Stimulated activated CD4-positive, alpha-beta T cell treated with anti-CD3 and anti-CD28 coated beads, TNF-alpha, amount 100 ng/mL, for 1 hour (primary cell): ENCODE measurements at places on chromosomes 13 and 19.

DNA sequence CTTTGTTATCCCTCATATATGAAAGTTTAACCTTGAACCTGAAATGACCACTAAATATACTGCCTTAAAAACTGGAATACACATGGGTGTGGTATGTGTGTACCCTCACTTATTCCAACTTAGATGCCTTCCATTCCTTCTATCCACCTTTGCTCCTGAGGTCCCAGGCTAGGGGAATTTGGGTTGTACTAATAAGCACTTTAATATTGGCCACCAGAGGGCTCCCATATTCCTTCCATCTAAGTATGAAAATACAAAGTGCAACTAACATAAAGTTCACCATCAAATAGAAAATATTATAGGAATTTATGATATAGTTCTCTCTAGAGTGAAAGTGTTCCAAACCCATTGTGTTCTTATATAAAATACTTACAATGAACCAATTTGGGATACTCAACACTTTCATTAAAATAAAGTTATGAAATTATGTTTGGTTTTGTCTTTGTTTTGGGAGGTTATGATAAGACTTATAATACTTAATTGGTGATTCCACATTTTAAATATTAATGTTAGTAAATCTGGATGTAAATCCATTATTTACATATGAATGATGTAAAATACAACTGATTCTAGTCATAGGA is 62.3 kb downstream of the ITGBL1 start:
- no peak for DNase-seq

DNA sequence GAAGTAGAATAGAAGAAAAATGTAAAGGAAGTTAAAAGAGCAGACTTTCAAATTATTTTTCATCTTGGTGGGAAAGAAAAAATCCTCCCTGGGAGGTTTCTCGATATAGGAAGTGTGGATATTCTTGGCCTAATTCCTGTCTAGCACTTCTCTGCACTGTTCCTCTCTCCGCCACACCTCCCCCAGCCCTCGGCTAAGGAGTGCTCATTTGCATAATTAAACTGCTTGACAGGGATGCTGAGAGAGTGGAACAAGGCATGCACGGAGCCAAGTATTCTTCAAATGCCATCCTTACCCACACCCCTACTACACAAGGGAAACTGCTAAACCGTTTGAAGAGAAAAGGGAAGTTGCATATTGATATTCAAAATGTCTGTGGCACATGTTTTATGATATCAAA is 511.0 kb upstream of the HTR2A start:
- DNase-seq = no peak

GRCh38 chr19:2608602-2608922 is 93.9 kb downstream of the GNG7 start:
- no peak for DNase-seq

DNA sequence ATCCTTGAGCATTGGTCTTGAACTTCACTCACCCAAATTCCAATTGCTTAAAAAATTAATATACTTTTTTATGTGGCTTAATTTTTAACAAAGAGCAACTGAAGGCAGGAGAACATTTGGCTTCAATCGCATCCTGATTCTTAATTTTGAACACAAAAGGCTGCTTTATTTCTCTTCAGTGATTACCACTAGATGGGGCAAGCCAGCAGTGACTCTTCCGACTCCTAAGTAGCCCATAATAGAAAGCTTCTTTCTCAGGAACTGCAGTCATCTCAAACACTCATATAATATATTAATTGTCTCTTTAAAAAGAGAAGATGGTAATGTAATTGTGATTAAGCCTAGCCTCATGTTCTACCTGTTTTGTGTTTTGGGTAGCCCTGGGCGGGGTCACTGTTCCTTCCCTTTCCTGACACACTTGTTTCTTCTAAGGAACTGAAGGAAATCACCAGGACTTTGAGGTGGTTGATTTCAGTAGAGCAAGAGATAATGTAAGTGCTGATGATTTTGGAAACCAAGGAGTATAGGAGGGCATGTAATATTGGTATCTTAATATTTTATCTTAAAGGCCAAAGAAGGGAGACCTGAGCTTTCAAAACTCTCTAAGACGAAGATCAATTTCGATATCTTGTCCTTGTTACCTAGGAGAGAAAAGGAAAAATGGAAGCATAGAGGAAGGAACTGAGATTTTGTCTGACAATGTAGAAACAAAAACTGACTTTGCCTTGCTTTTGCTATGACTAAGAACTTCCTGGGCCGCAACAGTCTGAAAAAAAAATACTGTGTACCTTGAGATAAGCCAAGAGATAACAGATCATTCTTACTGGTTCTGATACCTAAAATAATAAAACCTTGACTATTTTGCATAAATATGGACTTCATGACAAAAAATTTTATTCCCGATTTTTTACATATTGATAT is 73.1 kb downstream of the TNFSF13B start:
- DNase-seq = no peak

GRCh38 chr13:109941221-109941620 is 154.8 kb upstream of the IRS2 start:
- DNase-seq = no peak

DNA sequence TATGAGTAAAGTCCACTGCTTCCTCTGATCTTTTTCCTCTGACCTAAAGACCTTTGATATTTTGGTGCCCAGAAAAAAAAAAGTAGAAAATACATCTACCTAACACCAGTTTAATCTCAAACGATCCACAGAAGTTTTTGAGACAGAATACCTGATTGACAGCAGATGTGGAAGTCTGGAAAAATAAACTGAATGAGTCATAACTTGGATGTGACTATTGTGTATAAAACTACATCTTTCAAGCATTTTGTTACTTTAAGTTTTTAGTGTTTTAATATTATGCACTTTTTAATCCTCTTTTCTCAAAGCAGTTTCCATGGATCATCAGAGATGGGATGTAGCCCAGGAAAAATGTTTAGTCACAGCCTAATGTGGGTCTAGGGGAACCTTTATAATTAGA is 216.1 kb downstream of the SLITRK1 start:
- no peak for DNase-seq

DNA sequence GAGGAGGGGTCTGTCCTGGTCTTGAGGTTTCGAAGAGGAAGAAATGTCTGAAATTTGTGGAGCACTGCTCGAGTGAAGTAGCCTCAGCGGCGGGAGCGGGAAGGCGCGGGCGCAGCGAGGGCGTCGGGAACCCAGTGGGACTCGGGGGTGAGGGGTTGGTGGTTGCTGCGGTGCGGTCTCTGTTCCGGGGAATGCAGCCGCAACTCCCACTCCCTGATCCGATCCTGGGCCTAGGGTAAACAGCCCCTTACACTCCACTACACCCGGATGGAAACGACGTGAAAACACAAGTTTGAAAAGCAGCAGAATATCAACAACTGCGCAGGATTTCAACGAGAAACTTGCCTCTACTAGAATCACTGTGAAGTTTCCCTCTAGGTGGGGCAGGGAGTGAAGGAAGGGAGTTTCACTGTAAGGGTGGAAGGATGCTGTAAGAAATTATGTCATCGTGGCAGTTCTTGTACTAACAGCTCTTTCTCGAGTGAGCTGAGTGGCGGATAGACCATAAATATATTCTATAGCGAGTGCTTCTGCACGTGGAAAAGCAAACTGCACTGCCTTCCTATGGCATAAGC is 2.0 kb upstream of the KLF12 start:
- peak; percentile 15 for DNase-seq
